Activated T-cell treated with anti-CD3 and anti-CD28 coated beads, Interleukin-2, amount 50 U/mL, for 72 hours (primary cell): ENCODE measurements at places on chromosomes 3 and 15. TPM values are rescaled to one million over a fixed set of nuclear protein-coding genes. Genes with fewer than 3 reads are reported as not detected.
A peak's percentile ranks its signal among the peaks of the same experiment; 100 is the strongest.

DNA sequence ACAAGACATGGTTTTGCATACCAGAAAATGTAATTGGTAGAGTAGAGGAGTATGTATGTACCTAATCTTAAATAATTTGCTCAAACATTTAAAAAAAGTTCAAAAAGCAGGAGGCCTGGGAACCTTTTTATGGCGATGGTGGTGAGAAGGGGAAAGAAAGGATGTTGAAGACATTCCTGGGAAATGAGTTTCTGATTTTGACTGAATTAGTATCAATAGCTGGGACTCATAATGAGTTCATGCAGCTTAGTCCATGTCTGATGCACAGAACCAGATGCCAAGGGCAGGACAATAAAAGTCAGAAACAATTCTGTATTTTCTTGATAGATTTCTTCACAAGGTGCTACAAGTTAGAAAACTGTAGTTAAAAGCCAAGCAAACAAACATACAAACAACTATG is 395.3 kb downstream of the GAP43 start:
- DNase-seq: no peak

GRCh38 chr3:140816372-140817195 is 125.1 kb upstream of the SLC25A36 start:
- DNase-seq: no peak

- no peak for DNase-seq
Measured at GRCh38 chr15:47711655-47712054, 5.7 kb upstream of the SEMA6D start.

DNA sequence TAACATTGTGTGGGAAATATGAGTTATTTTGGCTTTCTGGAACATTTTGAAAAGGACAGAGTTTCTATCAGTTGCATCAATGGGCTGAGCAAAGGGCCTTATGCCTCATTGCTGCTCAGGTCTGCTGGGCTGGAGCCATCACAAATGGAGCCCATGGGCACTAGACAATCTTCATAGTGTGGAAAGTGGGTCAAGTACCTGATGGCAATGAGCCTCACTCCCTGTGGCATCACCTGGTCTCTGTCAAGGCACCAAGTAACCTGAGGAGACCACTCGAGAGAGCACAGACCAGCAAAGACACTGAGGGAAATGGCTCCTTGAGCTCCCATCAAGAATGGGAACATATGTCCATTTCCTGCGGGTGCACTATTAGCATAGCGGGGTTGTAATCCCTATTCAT is 96.7 kb upstream of the PPP2R3A start:
- no peak for DNase-seq

DNA sequence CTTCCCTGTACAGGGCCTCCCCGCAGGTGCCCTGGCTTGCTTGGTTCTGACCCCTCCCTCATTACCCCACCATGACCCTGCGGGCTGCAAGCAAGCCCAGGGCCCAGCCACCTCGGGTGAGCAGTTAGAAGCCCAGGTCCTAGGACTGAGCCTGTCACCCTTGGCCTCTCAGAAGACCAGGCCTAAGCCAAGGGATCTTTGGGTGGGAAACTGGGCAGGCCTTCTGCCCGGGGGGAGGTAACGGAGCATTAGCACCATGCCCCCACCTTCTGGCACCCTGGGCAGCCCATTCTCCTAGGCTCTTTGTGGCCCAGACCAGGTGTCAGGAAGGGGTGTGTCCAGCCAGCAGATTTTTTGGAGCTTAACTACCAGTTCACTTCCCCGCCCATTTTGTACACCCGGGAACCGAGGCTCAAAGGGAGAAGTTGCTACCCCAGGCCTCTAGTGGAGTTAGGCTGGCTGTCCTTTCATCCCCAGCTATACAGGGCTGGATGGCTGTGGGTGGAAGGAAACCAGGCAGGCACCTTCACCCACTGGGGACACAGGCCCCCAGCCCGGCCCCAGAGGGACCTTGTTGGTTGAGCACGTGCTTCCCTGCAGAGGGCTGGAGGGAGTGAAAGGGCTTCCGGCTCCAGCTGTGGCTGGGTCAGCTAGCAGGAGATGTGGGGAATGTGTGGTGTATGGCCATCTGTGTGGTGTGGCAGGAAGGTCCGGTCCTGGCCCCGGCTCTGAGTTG is 1.4 kb downstream of the CSK start:
- DNase-seq: no peak

DNA sequence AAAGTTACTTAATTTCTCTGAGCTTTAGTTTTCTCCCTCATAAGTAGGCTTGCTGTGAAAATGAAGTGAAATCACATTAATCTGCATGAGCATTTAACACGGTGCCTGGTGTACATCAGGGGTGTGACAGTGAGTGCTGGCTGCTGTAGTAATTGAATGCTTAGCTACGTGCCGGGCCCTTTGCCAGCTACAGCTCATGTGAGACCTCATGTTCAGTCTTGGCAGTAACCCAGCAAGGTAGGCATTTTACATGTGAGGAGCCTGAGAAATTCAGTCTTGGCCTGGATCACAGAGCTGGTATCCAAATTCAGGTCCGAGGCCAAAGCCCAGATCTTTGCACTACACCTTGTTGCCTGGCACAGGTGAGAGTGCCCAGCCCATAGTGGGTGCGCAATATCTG is 9.1 kb downstream of the GHRL start:
- DNase-seq: no peak

DNA sequence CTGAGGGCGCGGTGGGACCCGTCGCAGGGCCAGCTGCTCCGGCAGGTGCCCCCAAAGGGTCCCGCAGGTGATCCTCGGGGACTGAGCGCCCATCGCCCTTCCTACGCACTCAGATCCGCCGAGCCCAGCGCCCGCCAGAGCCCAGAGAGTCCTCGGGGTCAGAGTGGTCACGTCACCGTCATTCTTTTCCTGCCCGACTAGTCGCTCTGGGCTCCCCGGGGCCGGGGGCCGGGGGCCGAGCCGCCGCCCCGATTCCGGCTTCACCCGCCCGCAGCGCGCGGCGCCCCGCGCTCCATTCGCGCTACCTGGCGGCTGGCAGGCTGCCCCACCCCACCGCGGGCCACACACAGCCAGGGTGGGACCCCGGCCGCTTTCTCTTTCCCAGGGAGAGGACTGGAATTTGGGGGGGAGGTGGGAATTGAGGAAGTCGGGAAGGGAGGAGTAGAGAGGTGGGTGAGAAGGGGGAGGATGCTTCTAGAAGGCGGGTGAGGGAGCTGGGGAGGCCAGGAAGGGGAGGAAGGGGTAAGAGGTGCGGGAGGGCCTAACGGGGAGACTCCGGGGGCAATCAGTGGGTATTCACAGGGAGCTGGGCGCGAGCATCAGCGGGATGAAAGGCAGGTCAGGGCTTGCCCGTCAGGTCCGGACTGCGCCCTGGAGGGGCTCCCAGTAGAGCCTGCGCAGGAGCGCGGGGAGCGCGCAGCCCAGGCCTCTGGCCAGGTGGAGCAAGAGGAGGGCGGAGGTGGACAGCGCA is 36.1 kb upstream of the EPHB3 start:
- DNase-seq: peak; percentile 33

DNA sequence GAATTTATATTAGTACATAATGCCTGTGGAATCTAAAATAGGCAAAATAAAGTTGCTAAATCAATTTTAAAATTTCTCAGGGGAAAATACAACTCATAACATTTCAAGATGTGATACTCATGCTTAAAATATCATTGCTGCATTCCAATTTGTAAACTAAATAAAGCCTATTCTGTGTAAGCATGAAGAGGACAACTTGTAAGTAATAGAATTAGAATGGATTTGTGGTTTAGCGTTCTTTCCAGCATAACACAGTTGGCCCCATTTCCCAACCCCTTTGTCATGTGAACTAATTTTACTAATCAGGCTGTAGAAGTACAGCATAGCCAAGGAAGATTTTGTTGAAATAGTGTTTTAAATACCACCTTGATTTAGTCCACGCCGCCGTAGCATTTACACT is 437.2 kb downstream of the SI start:
- no peak for DNase-seq

DNA sequence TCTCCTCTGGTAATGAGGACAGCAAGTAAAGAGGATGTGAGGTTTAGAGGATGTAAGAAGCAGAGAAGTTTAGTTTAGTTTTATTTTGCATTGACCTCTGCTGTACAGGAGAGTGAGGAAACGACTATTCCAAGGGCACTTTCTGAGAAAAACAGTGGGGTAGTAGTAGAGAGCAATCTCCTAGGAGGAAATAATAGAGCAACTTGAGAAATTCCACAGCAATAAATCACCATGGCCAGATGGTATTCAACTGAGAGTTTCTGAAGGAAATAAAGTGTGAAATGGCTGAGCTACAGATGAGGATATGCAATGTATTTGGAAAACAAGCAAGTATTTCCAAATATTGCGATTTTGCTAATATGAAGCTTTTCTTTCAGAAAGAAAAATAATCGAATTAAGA is 118.9 kb downstream of the DPH6 start:
- no peak for DNase-seq

DNA sequence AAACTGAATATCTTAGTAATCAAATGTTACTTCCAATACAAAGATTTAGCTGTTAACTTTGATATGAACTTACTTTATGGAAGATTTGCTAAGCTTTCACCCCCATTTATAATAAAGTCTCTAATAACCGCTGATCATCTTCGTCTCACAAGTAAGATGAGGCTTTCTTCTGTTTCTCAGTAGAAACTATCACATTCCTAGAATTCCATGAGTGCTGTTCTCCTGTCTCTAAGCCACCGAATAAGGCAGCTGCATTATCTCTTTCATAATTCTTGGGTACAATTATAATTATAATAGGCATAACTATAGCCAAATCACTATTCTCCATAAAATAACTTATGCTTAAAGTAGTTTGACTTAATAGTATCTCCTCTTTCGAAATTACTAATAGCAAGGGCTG is 18.3 kb upstream of the SETMAR start:
- DNase-seq: no peak

- no peak for DNase-seq
Measured at GRCh38 chr3:129695230-129695629, 88.8 kb upstream of the PLXND1 start.

- no peak for DNase-seq
Measured at GRCh38 chr15:33374226-33374914, 63.6 kb downstream of the RYR3 start.

GRCh38 chr15:31021067-31021665 is 29.7 kb upstream of the MTMR10 start:
- DNase-seq: no peak

GRCh38 chr15:93138681-93139250 is 49.8 kb upstream of the RGMA start:
- DNase-seq: no peak

- no peak for DNase-seq
Measured at GRCh38 chr15:34883633-34884032, 85.9 kb downstream of the AQR start.

GRCh38 chr3:61796088-61796680 is 234.8 kb downstream of the PTPRG start:
- DNase-seq: no peak

DNA sequence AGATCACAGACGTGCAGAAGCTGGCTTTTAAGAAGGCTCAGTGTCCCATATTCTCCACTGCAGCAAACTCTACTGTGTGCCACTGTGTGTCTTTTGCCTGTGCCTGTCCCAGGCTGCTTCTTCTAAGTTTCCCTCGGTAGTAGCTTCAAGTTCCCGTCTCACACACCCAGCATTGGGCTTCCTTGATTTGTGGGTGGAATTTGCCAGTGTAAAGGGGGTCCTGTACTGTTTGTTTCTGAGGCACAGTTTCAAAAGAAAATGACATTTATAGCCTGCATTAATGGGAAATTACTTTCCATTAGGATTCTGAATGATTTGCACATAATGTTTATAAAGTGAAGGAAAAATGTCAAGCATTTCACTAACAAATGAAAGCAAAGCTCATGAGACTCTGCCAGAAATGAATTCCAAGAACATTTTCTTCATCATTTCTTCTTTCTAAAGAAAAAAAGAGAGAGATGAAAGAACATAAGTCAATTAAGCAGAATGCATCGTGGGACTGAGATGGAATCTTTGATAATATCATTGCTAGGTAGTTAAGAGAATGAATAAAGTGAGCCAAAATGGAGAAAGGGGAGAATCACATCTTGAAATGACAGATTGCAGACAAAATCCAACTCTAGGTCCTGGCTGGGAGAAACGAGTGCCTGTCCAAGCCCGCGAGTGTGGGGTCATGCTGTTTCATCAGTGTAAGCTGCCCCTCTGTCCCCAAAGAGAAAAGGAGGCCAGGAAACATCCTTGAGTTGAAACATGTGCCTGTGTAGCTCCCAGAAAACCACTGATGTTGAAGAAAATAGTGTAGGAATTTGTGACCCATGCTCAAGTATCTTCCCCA is 48.6 kb upstream of the ADAMTSL3 start:
- DNase-seq: no peak

DNA sequence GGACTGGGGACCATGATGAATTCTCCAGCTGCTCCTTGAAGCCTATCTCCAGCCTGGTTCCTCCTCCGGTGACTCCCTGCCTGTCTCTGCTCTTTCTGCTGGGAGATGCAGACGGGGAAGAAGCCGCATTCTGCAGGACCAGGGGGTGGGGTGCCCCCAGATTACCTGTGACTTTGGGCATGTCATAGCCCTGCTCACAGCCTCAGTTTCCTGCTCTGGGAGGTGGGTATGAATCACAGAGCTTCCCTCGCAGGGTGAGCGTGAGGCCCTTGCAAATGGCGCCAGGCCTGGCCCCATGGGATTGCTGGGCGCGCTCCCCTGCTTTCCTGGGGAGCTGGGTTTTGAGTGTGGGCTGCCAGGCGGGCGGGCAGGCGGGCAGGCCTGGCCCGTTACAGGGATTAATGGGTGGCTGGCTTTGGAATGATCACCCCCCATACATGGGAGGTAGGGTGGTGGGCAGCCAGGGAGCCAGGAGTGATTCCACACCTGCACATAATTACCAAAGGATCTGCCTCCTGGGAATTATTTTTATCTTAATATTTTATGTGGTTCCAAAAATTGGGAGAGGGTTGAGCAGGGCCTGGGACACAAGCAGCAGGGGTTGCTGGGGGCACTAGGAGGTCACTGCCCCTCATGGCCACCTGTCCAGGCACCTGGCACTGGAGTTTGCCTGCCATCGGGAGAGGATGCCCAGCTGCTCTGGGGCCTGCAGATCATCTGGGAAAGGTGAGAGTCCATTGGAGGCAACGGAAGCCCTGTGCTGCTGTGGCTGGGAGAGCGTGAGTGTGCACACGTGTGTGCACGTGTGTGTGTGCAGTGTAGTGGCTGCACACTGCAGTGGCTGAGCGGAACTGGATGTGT is 106.8 kb downstream of the WNT7A start:
- DNase-seq: no peak

The ZNF502 gene
- total RNA-seq: 2.3 TPM

The TPM1 gene
- total RNA-seq: 9.5 TPM

The ITGB5 gene
- 1.6 TPM for total RNA-seq

The ELL3 gene
- 2.2 TPM for total RNA-seq

The ASB14 gene
- total RNA-seq: not detected

The CD96 gene
- total RNA-seq: 88.9 TPM

The PARP14 gene
- 56.5 TPM for total RNA-seq

The THPO gene
- total RNA-seq: not detected

The GOLGA8J gene
- total RNA-seq: not detected

The CPB1 gene
- total RNA-seq: not detected

The RPS27L gene
- 166 TPM for total RNA-seq
